MCF 10A (cell line): ENCODE measurements at places on chromosomes 3 and 15.
A peak's percentile ranks its signal among the peaks of the same experiment; 100 is the strongest.

DNA sequence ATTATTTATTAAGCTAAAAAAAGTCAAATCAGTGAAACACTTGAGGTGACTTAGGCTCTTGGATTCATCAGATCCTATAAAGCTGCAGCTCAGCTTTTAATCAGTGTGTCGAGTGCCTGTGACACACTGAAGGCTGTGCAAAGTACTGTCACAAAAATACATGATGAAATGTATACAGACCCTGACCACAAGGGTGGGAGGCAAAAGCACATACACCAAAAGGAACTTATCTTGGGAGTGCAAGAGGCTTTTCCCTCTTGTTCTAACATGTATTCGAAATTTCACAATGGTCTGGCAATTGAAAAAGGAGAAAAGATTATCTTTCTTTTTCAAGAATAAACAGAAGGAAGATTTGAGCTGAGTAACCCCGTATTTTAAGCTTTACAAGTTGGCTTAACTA, 35.9 kb downstream of the VGLL4 start:
- DNase-seq: peak; percentile 39

- peak; percentile 98 for DNase-seq
Observed at GRCh38 chr3:111859061-111859973, at the start of gene PHLDB2. PHLDB2 (plus strand) TSS chr3:111859265; CDS start chr3:111884078, 24,813 bp downstream.

DNA sequence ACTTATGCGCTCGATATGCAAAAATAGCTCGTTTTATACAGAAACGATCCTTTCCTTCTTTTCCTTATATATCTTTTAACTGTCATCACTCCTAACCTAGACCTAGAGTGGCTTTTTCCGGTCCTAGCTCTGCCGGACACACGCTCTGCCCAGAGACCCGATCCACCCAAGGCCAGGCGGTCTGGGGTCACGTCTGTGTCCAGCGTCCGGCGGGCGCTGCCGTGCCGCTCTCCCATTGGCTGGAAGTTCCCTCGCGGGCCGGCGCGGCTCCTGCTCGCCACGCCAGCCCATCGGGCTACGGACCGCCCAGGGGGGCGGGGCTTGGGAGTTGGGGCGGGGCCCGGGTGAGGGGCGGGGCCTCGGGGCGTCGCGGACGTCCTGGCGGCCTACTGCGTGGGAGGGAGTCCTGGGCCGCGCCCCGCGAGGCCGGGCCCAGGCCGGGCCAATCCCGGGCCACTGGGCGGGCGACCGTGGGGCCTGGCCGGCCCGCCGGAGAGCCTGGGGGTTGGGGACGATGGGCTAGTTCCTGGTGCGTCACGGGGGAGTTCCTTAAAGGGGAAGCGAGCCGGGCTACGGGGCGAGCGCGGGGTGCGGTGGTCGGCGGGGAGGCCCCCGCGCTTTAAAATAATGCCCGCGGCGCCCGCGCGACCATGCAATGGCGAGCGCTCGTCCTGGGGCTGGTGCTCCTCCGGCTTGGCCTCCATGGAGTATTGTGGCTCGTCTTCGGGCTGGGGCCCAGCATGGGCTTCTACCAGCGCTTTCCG, at the start of gene EDEM1:
Gene EDEM1 (plus strand): TSS at position 552 of the 764 bp plus-strand sequence. CDS start 99 bp downstream, at position 651.
- DNase-seq: peak; percentile 95

- peak; percentile 59 for DNase-seq
Observed at GRCh38 chr3:46895204-46895660, 17.7 kb downstream of the PTH1R start.

- peak; percentile 8 for DNase-seq
Observed at GRCh38 chr3:60304112-60304511, 947.1 kb downstream of the FHIT start.

DNA sequence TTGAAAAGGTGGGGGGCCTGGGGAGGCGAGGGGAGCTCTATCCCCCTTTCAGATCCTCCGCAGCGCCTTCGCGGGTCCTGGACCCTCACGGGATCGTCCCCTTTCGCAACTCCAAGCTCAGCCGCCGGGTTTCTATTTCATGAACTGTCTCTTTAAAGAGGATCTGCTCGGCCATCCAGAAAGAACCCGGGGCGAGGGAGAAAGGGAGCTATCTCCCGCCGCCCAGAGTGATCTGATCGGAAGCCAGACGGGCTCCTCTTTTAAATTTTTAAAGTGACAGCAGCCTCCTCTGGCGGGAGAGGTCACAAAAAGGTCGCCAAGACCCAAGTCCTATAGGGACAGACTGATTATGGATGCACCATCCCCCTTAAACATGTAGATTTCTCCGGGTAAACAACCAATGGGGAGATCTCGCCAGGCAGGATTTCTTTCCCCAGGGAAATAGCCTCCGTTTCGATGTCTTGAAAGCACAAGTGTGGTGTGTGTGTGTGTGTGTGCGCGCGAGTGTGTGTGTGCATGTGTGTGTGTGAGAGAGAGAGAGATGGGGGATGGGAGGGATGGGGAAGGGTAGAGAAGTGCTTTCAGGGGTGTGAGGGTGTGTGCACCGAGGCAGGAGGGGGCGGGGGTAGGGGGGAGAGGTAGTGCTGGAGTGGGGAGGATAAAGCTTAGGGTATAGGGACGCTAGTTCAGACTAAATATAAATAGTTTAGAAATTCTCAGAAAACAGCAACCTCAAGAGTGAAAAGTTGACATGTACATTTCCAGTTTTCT, 516.1 kb downstream of the MECOM start:
- DNase-seq: peak; percentile 82

- DNase-seq: no peak
Observed at GRCh38 chr15:94370206-94370935, 139.0 kb downstream of the MCTP2 start.

DNA sequence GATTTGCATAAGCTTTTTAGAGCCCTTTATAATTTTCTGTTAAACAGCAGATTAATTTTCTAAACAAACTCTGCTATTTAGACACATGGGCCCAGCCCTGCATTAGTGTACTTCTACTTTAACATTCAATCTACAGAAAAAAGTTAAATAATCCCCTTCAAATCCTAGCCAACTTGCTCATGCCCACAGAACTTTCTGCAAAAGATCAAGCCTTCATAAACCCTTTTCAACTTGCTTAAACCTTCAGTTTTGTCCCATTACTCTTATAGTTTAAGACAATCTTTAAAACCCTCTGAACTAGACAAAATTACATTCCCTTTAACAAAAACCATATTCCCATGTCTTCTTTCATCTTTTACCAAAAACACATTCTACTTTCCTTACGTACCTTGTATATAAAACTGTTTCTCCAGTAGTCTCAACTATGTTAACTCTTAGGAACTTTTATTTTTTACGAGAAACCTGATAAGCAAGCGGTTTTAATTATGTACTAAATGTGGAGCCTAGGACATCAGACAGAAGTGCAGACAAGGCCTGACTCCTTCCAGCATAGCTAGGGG, 25.2 kb upstream of the ADGRG7 start:
- no peak for DNase-seq

GRCh38 chr3:113275929-113276750, 64.8 kb downstream of the BOC start:
- DNase-seq: peak; percentile 54

- peak; percentile 72 for DNase-seq
Observed at GRCh38 chr3:19901918-19902317, 32.1 kb downstream of the EFHB start.

- no peak for DNase-seq
Observed at GRCh38 chr3:50154476-50154839, 666 bp upstream of the SEMA3F start.

- no peak for DNase-seq
Observed at GRCh38 chr3:197368821-197369220, 70.4 kb upstream of the DLG1 start.

GRCh38 chr3:150483226-150483625, 63.1 kb downstream of the SERP1 start:
- no peak for DNase-seq

- DNase-seq: peak; percentile 79
Observed at GRCh38 chr3:104628185-104628789, 738.4 kb upstream of the ALCAM start.

- DNase-seq: no peak
Observed at GRCh38 chr15:78850941-78851755, 21.5 kb upstream of the MORF4L1 start.

DNA sequence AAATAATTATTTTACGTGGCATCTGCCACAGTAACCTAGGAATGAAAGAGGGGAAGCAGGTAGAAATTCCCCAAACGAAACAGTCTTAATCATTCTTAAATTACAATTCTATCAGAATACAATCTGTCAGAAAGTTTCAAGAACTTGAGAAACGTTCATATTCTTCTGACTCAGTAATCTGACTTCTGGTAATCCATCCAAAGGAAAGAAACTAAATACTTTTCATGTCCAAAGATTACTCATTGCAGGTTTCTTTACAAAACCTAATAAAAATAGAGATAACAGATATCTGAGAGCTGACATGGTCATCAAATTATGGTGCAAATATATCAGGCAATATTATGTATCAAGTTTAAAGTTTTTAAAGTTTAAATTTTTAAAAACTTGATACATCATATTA, 109.4 kb downstream of the DLG1 start:
- DNase-seq: no peak

GRCh38 chr3:134901461-134901860, 106.4 kb downstream of the EPHB1 start:
- DNase-seq: no peak

GRCh38 chr3:139427283-139428060, 38.0 kb upstream of the COPB2 start:
- peak; percentile 82 for DNase-seq

DNA sequence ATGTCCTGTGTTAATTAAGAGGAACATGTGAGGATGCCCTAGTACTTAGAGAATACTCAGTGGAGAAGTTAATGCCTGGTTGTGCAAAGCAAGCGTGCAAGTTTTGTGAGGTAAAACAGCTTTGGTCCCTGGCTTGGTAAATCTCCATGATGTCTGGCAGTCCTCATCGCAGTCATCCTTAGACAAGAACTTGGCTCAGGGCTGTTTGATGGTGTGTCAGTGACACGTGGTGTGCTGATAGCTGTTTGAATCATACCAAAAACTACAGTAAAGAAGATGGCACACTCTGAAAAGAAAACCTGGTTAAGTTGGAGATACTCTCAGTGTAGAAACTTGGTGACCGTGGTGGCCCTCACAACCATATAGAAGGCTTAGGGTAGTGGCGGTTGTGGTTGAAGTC, 361.7 kb downstream of the FEZF2 start:
- no peak for DNase-seq

GRCh38 chr15:76346669-76347481, 10.3 kb downstream of the ISL2 start:
- DNase-seq: no peak

GRCh38 chr15:50888054-50888453, 20.4 kb upstream of the AP4E1 start:
- DNase-seq: no peak

DNA sequence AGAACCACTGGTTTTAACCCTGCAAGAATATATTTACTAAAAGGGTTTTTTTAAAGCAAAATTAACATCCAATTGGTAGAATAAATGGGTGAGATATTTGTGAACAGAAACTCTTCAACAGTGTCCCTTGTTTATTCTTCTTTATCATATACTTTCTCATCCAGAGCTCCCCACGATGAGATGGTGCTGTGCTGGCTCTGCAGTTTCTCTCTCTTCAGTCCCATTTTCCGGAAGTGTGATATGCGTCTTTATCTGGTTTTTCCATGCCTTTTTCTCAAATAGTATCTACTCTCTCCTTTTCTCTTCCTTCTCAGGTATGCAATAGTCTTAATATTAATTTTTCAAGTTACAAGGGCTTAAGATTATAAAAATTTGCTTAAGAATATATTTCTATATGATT, 1.5 kb downstream of the EAF2 start:
- no peak for DNase-seq

DNA sequence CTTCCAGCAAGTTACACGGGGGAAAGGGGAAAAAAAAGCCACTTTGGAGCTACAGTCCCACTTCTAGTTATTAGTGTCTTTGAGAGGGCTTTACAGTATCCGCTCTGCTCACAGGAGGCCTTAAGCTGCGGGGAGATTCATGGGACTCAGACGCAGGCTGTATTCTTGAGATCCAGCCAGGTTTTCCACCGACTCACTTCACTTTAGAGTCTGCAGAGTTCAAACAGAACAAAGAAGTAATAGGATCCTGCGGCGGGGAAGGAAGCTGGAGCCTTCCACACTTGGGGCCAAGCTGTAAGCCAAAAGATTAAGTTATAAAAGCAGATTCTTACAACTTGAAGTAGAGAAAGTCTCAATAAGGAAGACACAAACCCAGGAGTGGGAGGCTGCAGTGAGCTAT, 60.2 kb upstream of the FAM174B start:
- DNase-seq: no peak

GRCh38 chr3:128425846-128426127, 40.9 kb downstream of the DNAJB8 start:
- DNase-seq: no peak

DNA sequence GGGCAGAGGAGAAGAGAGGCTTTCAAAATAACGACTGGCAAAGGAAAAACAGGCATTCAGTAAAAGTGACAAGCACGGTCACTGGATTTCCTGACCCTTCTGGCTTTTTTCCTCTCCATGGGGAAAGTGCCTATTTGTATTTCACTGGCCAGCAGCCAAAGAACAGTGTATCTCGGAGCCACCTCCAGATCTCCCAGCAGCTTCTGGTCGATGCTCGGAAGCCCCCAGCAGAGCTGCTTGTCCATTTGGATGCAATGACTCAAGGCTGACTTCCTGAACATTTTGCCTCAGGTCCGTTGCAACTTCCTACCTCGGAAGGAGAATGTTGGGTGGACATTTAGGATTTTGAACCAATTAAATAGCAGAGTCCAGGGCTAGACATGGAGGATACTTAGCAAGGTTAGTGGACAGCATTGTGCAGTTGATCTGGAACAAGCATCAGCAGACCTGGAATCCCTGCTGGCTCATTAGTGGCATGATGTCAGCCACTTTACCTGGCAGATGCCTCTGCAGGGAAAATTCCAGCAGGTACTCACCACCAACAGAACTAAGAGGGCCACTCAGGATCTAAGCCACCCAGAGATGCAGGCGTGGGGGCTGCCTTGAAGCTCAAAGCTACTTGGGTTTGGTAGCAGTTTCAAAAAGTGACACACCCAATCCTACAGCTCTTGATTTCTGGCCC, 1.1 kb downstream of the FAM107A start:
- DNase-seq: no peak

DNA sequence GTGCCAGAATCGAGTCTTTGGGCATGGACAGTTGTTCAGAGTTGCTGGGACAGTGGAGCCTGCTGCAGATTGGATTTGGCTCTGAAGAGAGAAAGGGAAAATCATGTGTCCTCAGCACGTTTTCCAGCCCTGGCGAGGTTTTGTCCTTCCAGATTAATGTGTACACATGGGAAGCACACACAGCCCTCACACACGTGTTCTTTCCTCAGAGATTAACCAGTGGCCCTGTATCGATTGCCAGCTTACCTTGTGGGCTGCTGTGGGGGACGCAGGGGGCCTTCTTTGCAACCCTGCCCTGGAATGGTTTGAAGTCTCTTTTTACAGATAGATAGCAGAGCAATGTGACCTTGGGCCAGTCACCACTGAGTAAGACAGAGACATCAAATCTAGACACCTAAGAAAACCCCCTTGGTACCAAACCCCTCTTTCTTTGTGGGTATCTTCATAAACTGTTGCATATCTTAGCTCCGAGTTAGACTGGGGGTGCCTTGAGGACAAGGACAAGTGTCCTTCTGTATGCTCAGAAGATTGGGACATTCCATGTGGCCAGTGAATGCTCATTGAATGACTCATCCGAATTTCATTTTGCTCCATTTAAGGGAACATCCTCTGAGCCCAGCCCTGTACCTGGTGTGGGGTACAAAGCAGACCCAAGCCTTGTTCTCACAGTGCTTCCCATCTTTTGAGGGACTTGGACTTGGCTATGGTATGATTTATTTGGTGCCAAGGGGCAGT, 48.0 kb downstream of the SMAD6 start:
- DNase-seq: no peak

- DNase-seq: no peak
Observed at GRCh38 chr3:134820994-134821393, 25.9 kb downstream of the EPHB1 start.
